SJCRH30 (cell line): ENCODE measurements at places on chromosomes 2 and 18. TPM values are rescaled to one million over a fixed set of nuclear protein-coding genes. Genes with fewer than 3 reads are reported as not detected.

Gene ATOH8
- 98.9 and 107 TPM in 2 replicates for total RNA-seq

Gene DSG1
- 0.03 TPM in 1 of 2 replicates, not detected in the other for total RNA-seq

DNA sequence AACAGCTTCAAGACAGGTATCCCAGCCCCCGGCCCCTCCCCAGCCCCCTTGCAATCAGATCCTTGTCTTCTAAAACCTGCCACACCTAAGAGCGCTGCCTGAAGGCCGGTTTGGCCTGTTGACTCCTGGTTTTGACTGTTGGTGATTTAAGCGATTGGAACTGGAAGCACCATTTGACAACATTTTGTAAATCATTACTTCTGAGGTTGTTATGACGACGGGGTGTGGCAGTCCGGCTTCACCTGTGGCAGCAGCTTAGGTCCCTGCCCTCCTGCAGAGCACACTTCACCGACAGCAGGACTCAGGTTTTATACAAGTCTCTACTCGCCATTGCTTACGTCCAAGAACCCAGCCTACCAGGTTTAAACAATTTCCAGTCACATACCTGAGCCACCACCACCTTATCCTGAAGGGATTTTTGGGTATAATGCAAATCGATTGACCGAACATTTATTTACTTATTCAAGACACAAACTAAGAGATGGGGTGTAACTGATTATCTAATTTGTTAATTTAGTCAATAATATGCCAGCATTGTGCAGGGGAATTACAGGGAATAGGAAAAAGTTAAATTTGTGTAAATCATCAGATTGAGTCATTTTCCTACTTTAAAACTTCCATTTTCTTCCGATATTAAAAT is 707 bp upstream of the DGUOK start:
- DNase-seq = no peak

DNA sequence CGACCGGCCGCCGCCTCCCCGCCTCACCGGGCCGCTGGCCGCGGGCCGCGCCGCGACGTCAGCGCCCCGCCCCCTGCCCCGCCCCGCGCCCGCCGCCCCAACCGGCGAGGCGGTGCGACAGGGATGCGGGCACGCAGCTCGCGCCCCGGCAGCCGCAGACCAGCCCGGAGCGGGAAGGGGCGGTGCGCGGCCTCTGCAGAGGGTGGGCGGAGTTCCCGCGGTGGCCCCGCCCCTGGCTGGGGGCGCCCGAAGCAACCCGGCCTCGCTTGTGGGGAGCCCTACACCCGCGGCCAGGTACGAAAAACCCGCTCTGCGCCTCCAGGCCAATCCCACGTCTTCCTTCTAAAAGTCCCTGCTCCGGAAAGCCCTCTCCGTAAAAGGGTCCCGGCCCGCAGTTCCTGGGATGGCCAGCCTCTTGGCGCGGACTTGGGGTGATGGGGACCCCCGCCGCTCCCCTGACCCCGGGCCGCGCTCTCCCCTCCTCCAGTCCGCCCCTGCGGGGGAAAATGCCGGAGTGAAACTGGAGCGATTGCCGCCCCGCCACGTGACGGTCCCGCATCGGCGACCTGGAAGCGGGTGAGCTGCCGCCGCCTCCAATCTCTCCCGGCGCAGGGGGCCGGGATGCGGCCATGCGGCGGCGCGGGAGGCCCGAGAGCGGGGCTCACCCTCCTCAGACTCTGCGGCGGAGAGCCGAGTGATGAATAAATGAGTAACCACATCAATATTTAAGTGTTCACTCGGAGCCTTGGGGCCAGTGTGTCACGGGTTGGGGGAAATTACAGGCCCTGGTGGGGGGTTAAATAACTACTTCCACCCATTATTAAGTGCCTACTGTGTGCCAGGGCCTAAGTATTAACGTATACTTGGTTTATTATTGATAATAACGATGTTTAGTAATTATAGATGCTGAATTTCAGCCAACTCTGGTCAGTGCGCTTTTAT is at the start of gene RAB11FIP5:
Gene RAB11FIP5, minus strand, starts transcription at position 36 of the 942 bp plus-strand sequence. CDS start 171 bp downstream, outside the sequence.
- peak; percentile 81 for DNase-seq

GRCh38 chr2:16324544-16324937 is 341.1 kb downstream of the CYRIA start:
- no peak for DNase-seq

GRCh38 chr2:10590742-10591141 is 99.0 kb downstream of the NOL10 start:
- DNase-seq = no peak
